ENCODE measurements at places on chromosomes 1 and 21.
A peak's percentile ranks its signal among the peaks of the same experiment; 100 is the strongest.

DNA sequence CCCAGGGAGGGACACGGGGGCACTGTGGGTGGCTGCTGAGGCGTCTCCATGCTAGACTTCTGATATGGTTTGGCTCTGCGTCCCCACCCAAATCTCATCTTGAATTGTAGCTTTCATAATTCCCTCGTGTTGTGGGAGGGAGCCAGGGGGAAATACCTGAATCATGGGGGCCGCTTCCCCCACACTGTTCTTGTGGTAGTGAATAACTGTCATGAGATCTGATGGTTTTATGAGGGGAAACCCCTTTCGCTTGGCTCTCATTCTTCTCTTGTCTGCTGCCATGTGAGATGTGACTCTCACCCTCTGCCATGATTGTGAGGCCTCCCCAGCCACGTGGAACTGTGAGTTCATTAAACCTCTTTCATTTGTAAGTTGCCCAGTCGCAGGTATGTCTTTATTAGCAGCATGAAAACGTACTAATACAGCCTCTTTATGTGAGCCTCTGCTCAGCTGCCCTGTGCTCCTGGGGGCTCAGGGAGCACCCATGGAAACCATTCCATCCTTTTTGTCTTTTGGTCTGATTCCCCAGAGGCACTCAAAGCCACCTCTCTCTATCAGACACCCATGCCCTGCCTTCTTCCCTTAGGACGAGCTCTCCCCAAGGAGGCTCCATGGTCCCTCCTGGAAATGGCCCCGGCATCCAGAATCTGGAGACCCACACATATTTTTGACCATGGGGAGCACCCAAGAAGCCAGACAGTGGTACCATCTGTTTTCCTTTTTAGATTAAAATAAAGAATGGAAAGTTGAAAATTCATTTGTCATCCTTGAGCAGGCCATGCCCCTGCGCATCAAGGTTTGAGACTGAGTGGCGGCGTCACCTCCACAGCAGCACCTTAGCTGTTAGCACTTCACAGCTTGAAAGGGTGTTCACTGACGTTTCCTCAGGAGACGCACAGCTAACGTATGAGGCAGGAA is 65.9 kb upstream of the FAM20B start:
- DNase-seq = no peak

DNA sequence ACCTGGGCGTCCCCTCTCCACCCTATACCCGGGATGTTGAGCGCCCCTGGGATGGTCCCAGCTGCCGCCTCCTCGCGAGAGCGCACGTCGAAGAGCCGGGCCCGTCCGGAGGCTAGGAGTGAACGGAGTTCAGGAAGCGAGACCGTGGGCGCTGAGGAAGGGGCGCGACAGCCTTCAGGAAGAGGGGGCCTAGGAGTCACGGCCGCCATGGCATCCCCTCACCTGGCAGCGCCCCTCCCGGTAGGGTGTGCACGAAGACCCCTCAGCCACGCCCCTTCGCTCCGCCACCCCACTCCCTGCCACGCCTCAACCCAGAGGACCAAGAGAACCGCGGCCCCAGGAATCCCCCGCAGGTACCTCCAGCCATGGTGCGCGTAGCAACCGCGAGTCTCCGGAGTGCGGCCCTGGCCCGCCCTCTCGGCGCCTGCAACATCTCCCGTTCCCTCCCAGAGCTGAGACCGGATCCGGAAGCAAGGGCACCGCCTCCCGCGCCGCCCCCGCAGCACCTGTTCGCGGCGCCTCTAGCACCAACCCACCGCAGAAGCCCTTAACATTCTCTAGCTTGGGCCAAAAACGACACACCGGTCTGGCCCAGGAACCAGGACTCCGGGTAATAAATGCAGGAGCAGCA is at the start of gene TSTD1:
TSTD1 (minus strand) TSS at position 442 of the 631 bp plus-strand sequence; CDS start at position 367, 75 bp downstream.
- DNase-seq = peak; percentile 88

DNA sequence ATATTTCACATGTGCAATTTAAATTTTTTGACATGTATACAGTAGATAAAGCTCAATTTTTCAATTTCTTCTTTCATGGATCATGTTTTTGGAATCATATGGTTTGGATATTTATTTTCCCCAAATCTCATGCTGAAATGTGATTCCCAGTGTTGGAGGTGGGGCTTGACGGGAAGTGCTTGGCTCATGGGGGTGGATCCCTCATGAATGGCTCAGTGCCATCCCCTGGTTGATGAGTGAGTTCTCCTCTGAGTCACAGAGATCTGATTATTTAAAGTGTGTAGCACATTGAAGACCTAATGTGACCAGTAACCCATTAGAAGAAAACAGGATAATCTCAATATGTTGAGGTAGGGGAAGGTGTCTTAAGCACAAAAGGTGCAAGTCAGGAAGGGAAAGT is 9.1 kb upstream of the IFI16 start:
- no peak for DNase-seq

DNA sequence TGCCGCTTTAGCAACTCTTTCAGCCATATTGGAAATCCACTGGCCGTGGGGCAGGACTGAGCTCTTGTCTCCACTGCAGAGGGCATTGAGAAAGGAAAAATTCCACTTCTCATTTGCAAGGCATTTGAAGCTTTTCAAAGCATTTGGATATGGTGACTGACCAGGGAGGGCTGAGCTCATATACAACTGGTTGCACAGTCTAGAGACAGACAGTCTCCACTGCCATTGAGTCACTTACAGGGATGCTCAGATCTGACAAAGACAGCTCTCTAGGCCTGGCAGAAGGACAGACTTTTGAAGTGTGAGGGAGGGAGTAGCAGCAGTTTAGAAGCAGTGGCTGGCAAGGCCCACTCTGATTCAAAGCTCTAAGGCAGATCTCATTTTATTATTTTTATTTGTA is 24.2 kb downstream of the NCF2 start:
- no peak for DNase-seq

GRCh38 chr1:93542398-93542797 is 94.5 kb downstream of the FNBP1L start:
- DNase-seq = no peak

DNA sequence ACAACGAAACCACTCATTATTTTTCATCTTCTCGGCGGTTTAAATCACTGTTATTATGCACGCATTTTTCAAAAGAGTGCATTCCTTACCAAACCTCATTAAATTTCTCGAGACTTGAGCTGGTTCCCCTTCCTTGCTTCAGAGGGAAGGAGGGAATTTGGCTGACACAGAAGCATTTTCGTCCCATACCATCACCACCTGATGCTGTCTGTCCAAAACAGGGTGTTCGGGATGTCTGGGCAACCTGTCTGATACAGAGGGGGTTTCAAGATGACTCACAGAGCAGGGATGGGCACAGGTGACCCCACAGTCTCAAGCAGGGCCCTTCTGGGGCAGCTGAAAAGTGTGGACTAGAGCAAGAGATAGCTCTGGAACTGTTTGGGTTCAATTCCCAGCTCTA is 12.3 kb upstream of the RCC2 start:
- no peak for DNase-seq

DNA sequence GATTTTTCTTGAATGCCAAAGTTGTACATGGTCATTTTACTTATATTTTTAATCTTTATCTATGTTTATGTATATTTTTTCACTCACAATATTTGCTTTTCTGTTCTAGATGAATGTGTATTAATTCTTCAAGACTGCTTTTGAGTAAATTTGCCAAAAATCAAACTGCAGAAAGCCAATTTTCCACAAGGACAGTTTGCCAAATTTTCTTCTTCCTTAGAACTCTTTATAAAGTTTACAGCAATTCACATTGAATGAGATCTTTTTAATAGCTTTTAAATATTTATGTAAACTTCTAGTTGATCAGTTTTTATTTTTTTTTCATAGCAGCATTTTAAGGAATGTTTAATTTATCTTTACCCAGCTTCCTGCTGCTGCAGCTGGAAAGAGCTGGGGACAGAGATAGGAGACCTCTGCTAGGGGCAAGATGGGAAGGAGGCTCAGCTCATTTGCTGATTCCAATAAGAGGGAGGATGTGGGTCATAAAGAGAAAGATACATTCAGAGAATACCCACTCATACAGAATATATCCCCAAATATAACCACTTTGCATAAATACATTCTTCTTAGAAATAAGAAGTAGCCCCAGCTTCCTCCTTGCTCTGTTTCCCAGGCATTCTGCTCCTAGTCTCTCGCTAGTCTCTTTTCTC is 93.0 kb downstream of the ODF2L start:
- no peak for DNase-seq

DNA sequence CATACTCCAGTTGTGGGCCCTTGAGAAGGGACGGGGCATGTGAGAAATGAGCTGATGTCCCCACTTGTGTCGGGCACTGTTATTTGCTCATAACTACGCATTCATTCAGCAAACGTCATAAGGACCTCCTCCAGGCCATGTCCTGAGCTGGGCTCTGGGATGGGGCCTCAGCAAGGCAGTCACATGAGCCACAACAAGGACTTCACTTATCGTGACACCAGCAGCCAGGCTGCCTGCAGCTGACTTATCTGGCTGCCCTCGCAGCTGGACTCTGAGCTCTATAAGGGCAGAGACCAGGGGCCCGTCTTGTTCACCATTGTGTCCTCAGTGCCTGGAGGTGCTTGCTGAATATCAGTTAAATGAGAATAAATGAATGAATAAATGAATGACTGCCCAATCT is 37.5 kb upstream of the GRIK3 start:
- no peak for DNase-seq

GRCh38 chr1:240255922-240256321 is 164.2 kb downstream of the FMN2 start:
- DNase-seq = no peak

DNA sequence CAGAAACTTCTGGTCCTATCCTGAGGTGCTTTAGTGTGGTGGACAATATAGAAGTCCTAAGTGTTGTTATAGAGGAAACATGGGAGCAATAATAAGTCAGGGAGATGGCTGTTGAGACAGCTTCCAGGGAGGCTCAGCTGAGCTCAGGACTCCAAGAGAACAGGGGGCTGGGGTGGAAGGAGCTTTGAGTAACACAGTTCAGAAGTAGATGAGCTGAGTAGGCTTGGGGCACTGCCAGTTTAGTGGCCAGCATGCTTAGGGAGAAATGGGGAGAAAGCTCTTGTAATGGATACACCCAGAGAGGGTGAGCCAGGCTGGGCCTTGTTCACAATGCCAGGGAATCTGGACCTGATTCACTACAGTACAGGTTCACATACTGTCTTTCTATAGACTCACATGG is 201.6 kb downstream of the DAB1 start:
- no peak for DNase-seq

DNA sequence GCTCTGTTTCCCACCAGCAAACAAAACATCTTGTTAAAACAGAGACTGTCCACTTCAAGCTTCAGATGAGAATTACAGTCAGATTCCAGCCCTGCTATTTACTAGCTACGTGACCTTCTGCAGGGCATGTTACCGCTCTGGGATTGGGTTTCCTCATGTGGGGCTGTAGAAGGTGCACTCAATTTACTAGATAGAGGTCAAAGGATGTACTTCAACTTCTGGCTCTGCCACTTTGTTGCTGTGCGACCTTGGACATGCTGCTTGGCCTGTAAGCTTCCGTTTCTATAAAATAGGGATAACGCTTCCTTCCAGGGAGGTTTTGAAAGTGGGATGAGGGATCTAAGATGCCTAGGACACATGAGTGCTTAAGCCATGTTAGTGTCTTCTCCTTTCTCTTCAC is 46.0 kb upstream of the LRIG2 start:
- DNase-seq = no peak

GRCh38 chr21:45513003-45513717 is 29.1 kb downstream of the SLC19A1 start:
- DNase-seq = no peak

- no peak for DNase-seq
Observed at GRCh38 chr1:205304695-205305070, 16.9 kb downstream of the NUAK2 start.

DNA sequence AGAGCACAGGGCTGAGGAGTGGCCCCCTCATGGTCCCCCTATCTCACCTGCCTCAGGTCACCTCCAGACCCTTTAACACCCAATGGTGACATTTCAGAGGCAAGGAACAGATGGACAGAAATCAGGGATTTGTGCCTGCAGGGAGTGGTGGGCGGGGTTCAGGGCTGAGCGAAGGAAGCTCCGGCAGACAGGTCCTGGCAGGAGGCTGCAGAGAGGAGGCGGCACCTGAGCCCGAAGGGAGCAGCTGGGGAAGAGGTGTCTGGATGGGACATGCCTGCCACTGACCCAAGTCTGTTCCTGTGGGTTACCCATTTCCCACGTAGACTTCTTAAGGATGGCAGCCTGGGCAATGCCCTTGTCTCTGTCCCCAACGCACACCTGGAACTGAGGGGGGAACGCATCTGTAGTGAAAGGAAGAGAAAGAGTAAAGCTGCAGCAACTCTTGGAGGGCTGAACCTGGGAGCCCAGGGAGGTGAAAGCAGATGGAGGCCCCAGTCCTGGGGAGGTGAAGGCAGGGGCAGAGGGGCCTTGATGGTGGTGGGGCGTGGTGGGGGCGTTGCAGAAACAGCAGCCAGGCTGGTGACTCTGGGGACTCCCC is 61.6 kb upstream of the ADARB1 start:
- DNase-seq = no peak

DNA sequence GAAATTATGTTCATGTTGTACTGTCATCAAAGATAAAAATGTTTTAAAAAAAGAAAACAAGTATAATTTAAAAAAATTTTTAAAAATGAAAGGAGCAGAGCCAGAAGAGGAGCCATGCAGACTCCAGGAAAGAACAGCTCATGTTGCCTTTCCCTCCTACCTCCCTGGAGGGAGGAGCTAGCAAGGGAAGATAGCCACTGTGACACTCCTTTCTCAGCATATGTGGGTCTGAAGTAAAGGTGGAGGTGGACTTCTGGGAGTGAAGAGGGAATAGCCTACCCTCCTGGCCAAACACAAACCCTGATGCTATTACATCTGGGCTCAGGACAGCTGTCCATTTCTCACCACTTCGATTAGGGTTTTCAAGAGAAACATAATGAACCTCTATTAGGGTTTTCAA is 54.2 kb downstream of the SLC2A1 start:
- DNase-seq = no peak

DNA sequence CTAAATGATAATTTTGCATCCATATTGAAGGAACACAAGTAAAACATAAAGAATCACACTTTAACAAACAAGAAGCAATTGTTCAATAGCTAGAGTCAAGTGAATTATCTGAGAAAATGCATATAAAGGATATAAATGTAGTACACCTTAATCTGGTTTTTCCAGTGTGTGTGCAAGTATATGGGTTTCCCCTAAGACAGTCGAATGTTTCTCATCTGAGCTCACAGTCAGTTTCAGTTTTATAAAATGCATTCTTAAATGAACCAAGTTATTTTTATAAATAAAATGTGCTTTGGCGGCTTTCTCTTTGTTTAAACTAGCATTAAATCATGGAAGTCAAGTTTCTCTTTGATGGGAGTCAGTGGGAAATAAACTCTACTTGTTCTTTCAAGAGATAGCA is 125.9 kb downstream of the PTPRC start:
- no peak for DNase-seq

GRCh38 chr1:48563021-48563420 is 91.0 kb upstream of the SPATA6 start:
- no peak for DNase-seq

DNA sequence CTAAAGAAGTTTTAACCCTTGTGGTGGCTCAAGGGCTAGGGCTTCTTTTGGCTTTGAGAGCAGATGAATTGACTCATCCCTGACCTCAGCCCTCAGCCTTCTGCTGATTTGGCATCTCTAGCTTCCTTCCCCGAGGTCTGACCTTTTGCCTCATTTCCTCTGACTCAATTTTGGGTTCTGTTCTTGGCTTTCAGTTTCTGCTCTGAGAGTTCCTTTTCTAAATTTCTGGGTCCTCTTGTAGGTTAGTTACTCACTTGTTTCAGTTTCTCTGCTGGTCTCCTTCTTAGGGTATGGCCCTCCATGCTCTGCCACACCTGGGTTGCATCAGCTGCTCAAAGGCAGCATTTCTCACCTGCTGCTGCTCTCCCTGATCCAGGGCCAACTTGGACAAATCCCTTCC is 19.4 kb downstream of the PDE4B start:
- DNase-seq = no peak

GRCh38 chr1:183188240-183188639 is 2.2 kb downstream of the LAMC2 start:
- DNase-seq = no peak

All from central memory CD4-positive, alpha-beta T cell (primary cell).